ENCODE measurements at places on chromosomes 7 and 10.

GRCh38 chr10:77332256-77332655 is 305.4 kb downstream of the KCNMA1 start:
- no peak for DNase-seq

GRCh38 chr7:74262639-74263398 is 8.6 kb upstream of the RFC2 start:
- DNase-seq = no peak

- no peak for DNase-seq
These were observed 11.7 kb downstream of the NUDT1 start for GRCh38 chr7:2253525-2254244.

DNA sequence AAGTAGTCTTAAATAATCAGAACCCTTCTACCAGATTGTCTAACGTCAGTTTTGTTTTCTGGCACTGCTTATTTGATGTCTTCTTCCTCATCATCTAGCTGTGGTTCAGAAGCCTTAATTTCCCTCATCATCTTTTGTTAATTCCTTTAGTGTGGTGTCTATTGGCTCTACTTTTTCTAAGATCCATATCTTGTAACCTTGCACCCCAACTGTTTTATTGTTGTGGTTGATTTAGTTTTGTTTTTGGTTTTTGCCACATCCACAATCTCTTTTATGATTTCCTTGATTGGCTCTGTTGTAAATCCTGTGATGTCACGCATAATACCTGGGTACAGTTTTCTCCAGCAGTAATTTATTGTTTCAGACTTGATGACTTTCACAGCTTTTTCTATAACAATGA is 463.5 kb upstream of the TEX47 start:
- no peak for DNase-seq

- no peak for DNase-seq
These were observed 7.9 kb upstream of the GSDME start for GRCh38 chr7:24764972-24765744.

DNA sequence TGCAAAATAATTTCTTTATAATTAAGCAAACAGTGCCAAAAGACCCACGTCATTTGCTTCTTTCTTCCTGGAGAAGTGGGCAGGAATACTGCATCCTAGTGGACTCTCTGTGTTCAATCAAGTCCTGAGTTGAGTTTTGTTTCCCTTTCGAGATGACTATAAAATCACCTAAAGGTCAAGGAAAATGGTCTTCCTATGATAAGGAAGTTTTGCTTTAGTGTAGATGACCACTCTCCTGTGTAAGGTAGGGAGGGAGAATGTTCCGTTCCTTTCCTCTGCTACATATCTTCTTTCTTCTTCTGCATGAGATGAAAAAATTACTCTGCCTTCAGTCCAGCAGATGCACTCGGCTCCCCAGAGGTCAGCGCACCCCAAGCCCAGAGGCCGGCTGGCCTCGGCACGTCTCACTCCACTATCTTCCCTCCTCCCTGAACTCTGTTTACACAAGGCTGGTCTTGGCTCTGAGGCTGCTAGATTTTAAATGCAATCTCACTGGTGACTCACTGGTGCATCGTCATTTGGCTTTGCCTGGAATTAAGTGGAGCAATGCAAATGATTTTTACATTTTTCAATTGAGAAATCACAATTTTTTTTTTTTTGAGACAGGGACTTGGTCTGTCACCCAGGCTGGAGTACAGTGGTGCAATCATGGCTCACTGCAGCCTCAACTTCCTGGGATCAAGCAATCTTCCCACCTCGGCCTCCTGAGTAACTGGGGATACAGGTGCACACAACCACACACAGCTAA is 18.6 kb upstream of the VDAC2 start:
- peak; percentile 92 for DNase-seq

GRCh38 chr10:48835781-48836180 is 103.9 kb downstream of the LRRC18 start:
- no peak for DNase-seq

- DNase-seq = peak; percentile 73
These were observed 94.7 kb upstream of the ZMIZ1 start for GRCh38 chr10:78973901-78974616.

- DNase-seq = no peak
These were observed 266.2 kb upstream of the PHF14 start for GRCh38 chr7:10707519-10707918.

GRCh38 chr10:5814110-5815107 is 1.2 kb upstream of the GDI2 start:
- no peak for DNase-seq

GRCh38 chr10:83585686-83586085 is 553.6 kb upstream of the GHITM start:
- DNase-seq = peak; percentile 31

DNA sequence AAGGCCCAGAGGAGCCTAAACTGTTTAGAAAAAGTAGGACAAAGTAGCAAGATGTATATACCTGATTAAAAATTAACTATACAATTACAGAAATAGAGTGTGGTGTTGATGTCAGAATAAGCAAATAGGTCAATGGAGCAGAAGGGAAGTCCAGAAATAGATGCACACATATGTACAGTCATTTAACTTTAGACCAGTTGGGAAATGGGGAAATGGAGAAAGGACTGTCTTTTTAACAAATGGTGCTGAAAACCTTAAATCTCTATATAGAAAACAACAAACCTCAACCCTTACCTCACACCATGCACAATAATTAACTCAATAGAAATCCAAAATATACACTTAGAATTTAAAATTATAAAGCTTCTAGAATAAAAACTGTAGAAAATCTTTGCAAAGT is 72.2 kb downstream of the CH25H start:
- no peak for DNase-seq

- DNase-seq = peak; percentile 90
These were observed 14.4 kb upstream of the PANK1 start for GRCh38 chr10:89659143-89660131.

DNA sequence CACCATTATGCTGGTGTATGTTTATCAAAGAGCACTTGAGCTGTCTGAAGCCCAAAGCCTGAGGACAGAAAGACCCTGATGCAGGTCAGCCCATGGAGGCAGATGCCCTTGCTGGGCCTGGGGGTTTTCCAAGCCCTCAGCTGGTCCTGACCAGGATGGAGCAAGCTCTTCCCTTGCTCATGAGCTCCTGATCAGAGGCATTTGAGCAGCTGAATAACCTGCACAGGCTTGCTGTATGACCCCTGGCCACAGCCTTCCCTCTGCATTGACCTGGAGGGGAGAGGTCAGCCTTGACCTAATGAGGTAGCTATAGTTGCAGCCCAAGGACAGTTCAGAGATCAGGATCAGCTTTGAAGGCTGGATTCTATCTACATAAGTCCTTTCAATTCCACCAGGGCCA is 13.0 kb downstream of the AQP1 start:
- no peak for DNase-seq

- DNase-seq = no peak
These were observed 123.6 kb downstream of the CLEC2L start for GRCh38 chr7:139647085-139647484.

All from fibroblast of skin of back (primary cell).